Activated naive CD8-positive, alpha-beta T cell treated with anti-CD3 and anti-CD28 coated beads for 36 hours (primary cell): ENCODE measurements at places on chromosomes 12 and 14.

DNA sequence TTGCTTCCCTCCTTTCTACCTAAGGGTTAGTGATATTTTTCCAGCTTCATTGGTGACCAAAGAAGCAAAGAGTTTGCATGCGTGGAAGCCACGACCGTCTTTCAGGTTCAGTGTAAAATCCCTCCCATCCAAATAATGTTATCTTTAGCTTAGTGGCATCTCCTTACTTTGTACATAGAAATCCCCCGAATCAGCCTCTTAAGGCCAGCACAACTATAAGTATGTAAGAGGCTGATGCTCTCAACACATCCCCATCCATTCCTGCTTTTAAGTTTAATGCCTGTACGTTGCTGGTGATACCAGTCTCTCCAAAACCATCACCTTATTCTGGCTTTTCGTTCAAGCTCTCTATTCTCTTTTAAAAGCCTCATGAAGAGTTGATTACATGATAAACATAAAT lies 14.6 kb downstream of the CDKN1B start:
- no peak for DNase-seq

GRCh38 chr14:20499108-20499507 lies 6.2 kb upstream of the RNASE10 start:
- DNase-seq, result no peak

- no peak for DNase-seq
These were observed 7.8 kb downstream of the PRPF39 start for GRCh38 chr14:45091710-45092109.

DNA sequence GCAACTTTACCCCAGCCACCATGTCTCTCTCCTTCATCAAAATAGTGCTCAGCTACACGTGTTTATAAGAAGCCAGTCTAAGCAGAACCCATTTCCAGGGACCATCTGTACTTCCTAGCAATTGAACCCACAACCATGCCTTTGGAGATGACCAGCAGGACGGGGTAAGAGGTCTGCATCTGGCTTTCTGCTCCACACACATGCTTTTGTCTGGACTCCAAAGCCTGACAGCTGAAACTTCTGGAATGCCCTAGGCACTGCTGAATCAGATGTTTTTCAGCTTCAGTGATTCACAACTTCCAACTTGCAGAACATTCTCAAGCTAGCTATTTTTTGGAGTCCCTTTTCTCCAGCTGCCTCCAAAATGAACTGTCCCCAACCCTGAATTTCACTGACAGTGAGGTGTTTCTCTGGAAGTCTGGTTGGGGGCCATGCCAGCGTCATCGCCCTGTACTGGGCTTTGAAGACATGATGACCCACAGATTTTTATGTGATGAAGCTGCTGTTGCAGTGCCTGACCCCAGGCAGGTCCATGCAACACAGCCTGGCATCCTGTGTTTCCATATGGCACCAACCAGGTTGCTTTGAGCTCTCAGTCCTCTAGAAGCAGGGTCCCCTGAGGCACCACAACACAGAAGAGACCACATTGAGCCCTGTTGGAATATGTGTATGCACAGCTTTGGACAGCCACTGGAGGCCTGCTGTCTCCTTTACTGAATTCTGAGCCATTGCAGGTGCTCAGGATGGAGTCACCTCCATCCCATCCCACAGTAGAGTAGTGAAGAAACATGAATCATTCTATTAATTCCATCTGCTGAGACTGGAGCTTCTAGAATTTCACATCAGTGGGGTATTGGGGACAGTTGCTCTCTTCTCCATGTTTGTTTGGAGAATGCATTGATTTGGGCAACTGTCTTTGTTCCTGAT lies 80.2 kb downstream of the NUAK1 start:
- no peak for DNase-seq

- DNase-seq, result peak; percentile 29
These were observed at the start of gene FZD10 for GRCh38 chr12:130162267-130162666. Gene FZD10 (plus strand): TSS chr12:130162464. CDS start chr12:130162943, 479 bp downstream.

DNA sequence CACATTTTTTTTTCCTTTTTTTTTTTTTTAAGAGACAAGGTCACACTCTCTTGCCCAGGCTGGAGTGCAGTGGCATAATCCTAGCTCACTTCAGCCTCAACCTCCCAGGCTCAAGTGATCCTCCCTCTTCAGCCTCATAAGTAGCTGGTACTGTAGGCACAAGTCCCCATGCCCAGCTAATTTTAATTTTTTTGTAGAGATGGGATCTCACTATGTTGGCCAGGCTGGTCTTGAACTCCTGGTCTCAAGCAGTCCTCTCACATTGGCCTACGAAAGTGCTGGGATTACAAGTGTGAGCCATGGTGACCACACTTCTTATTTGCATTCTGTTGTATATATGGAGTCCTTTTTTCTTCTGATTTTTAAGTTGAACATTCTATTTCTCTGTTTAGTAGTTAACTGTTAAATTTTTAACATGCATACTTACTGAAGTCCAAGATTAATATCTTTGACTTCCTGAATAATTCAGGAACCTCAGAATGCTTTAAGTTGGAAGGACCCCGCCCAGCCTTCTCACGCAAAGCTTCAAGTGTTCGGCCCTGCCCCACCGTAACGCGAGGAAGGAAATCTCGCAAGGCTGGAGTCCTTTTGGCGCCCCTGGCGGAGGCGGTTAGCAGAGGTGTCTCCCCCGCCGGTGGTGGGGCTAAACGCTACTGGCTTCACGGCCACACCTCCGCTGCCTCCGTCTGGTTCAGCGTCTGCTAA lies 21.6 kb downstream of the SPATS2 start:
- peak; percentile 65 for DNase-seq

DNA sequence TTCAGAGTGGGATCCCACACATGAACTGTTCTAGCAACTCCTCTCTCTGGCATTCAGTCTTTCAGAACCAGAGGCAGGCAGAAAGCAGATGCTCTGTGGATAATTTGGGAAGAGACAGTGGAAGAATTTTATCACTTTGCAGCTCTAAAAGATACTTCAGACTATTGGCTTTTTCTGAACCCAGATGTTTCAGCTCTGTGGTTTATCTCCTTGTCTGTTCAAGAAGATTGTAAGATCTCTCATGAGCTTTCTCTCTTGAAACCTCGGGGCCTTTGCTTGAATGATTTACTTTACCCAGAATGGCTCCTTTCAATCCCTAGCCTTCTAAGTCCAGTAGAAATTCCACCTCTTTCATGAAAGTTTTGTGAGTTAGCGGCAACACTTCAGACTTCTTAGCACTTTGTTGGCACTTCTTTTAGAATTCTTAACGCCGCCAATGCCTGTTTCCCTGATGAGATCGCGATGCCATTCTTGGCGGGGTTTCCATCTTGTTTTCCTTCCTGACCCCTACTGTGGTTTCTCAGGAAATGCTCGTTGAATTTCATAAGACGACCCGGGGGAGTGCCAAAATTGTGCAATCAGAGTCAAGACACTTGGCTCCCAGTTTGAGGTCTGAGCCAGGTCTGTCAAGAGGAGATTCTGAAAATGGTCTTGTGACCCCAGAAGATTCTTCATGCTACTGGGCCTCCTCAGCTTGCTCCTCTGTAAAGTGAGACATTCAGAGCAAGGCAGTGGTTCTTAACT lies 107.0 kb upstream of the PRICKLE1 start:
- DNase-seq, result no peak

DNA sequence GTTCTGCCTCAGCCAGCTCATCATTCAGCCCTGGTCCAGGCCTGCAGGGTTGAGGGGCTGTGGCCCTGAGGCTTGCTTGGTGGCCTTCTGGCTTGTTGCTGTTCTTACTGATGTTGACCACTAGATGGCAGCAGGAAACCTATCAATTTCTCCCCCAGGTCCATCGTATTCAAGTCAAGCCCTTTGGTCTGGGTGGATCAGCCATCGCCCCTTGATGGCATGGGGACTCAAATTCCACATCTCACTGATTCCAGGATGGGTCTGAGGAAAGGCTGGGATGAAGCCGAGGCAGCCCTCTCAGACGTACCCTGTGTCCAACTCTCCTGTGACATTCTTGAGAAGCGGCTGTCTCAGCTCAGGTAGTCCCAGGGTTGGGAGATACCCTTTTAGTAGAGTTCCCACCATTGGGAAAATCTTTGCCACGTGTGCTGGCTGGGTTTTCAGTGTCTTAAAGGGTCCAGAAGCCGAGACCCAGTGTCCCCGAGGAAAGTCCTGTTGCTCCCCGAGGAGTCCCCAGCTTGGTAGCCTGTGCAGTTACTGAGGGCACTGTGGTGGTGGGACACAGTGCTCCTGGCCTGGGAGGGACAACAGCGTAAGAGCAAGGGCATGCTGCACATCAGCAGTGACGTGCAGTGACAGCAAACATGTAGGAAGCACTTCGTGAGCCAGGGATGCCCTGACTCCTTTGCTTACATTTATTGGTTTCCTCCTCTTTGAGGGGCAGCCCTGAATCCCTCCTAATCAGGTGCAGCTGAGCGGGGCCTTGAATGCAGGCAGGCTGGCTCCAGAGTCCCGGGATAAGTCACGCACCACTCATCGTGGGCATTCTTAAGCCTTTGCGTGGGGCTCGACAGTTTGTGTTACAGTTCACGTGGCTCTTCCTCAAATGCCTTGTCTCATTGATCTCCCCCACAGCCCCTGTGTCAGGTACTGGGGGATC lies 58.6 kb downstream of the TSPAN9 start:
- DNase-seq, result peak; percentile 21

DNA sequence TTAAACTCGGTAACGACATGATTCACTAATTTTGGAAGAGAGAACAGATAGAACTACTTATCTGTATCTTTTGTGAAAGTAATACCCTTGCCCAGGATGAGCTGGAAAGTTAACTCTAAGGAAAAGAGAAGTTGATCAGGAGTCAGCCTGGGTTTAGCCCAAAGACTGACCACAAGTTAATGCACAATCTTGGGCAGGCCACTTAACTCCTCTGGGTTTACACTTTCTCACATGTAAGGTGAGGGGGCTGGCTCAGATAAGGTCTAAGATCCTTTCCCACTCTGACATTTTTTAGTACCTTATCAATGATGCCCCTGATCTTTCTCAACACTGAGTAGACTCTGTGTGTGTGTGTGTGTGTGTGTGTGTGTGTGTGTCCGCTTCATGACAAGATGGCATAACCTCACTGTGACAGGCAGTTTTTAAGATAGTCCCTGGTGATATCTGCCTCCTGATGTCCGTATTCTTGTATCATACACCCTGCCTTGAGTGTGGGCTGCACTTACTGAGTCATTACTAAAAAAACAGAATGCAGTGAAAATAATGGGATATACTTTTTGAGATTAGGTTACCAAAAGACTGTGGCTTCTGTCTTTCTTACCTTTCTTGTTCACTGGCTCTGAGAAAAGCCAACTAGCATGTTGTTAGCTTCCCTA lies 56.2 kb upstream of the CCDC198 start:
- no peak for DNase-seq

DNA sequence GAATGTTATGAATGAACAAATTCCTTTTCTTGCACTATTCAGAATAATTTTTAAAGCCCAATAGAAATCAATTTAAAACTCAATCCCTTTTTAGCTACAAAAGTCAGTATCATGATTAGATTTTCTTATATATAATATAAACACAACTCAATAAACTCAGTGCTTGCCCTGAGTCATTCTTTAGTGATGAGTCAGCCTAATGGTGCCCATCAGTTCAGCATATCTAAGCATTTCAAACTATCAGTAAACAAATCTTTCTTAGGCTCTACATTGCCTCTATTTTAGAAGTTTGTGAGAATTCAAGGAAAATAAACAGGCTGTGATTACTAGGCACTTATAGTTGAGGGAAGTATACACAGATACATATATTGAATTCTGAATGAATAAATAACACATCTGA lies 179.6 kb downstream of the NELL2 start:
- no peak for DNase-seq

GRCh38 chr14:69845787-69846186 lies 33.4 kb upstream of the SMOC1 start:
- no peak for DNase-seq

DNA sequence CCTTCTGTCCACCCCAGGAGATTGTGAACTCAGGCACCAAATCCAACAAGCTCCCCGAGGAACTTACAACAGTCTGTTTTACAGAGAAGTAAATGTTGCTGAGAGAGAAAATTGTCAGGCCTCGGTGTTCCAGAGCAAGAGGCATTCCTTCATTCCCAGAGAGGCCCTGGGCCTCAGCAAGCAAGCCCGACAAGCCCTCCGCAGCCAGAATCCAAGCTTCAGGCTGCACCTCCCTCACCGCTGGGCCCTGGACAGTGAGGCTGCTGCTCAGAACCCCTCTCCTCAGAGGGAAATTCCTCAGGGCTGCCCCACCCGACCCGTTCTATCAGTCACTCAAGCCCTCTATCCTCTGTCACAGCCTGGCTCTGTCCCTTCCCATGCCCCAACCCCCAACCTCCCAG lies 56.4 kb downstream of the ZFP36L1 start:
- DNase-seq, result no peak

- peak; percentile 28 for DNase-seq
These were observed 153.8 kb downstream of the MED13L start for GRCh38 chr12:116123451-116124258.

DNA sequence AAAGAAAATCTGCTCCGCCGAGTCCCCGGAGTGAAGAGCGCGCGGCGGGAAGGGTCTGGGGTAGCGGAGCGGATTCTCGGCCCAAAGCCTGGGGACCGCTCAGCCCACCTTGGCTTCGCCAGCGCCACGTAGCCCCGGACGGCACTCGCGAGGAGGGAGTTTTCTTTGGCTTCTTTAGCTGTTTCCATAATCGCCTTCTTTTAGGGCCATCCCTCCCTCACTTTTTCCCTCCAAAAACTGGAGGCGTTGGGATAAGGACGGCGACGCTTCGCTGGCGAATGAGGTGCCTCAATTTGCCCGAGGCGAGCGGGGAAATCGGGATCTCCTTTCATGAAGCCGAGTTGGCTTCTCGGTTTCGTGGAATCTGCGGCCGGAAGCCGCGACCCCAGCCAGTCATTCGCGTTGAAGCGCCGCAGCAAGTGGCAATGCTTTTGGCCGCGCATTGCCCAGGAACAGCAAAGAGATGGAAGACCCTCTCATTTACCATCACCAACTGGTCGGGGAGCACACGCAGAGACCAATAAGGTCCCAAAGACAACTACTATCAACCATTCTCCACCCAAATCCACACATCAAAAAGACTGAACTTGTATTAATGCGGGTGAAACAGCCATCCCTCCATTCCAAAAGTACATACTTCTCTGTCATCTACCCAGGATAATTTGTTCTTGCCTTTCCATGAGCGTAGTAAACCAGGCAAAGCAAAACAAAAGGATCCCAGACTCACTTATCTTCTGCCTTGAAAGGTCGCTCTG lies 8.4 kb upstream of the SIX1 start:
- no peak for DNase-seq

- DNase-seq, result no peak
These were observed 135.1 kb downstream of the PPM1H start for GRCh38 chr12:62799766-62800406.

- DNase-seq, result no peak
These were observed 91.9 kb downstream of the BBS10 start for GRCh38 chr12:76256321-76256720.

- DNase-seq, result no peak
These were observed 2.1 kb upstream of the FOXG1 start for GRCh38 chr14:28764257-28765160.

GRCh38 chr12:6450869-6451347 lies 934 bp upstream of the TAPBPL start:
- DNase-seq, result no peak

DNA sequence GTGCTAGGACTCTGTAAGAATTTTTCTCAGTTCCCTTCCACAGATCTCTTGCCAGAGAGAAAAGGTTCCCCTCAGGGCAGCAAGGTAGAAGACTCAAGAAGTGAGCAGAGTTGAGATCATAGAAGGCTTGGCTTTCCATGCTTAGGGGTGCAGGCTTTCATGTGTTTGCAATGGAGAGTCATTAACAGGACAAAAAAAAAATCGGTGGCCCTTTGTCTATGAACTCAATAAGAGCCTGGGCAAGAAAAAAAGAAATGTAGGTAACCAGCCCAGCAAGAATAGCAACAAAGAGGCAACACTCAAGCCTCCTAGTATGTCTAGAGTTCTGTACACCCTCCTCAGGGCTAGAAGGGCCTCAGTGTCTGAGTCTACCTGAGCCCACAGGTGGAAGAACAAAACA lies 23.4 kb upstream of the LRP6 start:
- no peak for DNase-seq

GRCh38 chr14:106380740-106381139 lies 854.4 kb downstream of the TMEM121 start:
- no peak for DNase-seq
